SW 1271 (cell line): ENCODE measurements at places on chromosomes 2 and 18.

GRCh38 chr2:145741181-145741580 lies 1221.3 kb upstream of the ZEB2 start:
- DNase-seq = no peak

DNA sequence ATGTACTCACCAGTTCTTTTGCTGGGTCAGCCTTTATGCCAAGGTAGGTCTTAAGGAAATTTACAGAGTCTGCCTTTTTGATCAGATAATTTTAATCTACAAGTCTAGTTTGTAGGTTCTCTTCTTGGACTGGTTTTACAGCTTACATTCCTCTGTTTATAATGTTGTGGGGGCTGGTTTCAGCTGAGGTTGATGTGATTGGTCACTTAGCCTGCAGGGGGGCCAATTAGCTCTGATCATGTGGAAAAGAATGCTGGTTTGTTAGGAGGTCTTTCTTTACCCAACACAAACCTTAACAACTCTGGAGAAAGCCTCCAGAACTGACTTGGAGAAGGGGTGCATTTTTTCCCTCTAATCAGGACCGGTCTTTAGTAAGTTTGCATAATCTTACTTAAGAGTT lies at the start of gene KCNJ13:
KCNJ13 (minus strand) TSS at position 131 of the 400 bp plus-strand sequence. CDS start 5,203 bp downstream, outside the sequence.
- DNase-seq = no peak

DNA sequence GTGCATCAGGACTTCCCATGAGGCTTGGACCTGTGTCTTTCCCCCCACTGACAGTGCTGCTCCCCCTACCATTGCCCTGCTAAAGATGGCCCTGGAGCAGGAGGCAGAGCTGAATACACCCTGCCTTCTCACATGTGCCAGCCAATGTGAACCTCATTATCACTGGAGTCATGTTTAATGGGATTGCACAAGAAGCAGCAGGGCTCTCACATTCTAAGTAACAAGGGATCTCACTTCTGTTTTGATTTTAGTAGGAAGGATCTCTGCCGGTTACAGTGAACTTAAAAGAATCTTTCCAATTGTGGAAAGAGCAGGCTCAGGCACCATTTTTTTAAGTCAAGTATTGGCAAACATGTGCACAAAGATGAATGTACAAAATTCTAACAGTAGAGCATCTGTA lies 322.1 kb upstream of the MEX3C start:
- no peak for DNase-seq

GRCh38 chr2:145066151-145066661 lies 546.3 kb upstream of the ZEB2 start:
- DNase-seq = no peak

- no peak for DNase-seq
Observed at GRCh38 chr2:109174626-109175349, 45.8 kb downstream of the SH3RF3 start.

DNA sequence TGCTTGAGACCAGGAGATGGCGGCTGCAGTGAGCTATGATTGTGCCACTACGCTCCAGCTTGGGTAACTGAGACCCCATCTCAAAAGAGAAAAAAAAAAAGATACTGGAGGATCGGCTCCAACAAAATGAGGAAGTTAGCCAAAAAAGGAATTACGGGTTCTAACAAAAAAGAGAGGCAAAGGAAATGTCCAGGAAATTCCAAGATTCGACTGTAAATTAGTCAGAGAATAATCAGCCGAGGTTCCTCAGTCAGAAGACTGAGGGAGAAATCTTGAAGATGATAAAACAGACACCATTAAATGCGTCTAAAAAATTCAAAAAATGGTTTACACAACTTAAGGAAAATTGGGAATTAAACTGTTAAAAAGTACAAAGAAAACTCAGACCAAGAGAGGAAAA lies 89.5 kb downstream of the AAK1 start:
- no peak for DNase-seq

- no peak for DNase-seq
Observed at GRCh38 chr2:63432373-63432772, 155.9 kb downstream of the WDPCP start.

DNA sequence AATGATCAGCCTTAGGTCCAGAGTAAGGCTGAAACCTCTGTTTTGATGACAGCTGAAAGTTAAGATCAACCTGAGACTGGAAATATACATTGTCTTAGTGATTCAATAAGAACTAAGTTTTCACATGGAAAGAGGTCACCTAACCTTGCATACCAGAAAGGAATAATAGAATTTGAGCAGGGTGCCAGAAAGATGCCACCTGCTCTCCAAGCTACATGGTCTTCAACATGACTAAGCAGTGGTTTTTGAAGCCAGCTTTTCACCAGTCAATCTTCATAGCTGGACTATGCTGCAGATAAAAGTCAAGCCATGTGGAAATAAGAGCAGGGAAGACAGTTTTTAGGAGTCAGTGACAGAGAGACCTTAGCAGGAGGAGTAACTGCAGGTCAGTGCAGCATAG lies 589.4 kb upstream of the SYT4 start:
- no peak for DNase-seq

GRCh38 chr2:130957915-130958314 lies 121.2 kb downstream of the ARHGEF4 start:
- no peak for DNase-seq

GRCh38 chr2:165635532-165635931 lies 158.5 kb downstream of the GALNT3 start:
- DNase-seq = no peak

- no peak for DNase-seq
Observed at GRCh38 chr2:186883666-186884065, 34.7 kb upstream of the ZSWIM2 start.

- no peak for DNase-seq
Observed at GRCh38 chr2:216878072-216878471, 18.2 kb upstream of the TNP1 start.

DNA sequence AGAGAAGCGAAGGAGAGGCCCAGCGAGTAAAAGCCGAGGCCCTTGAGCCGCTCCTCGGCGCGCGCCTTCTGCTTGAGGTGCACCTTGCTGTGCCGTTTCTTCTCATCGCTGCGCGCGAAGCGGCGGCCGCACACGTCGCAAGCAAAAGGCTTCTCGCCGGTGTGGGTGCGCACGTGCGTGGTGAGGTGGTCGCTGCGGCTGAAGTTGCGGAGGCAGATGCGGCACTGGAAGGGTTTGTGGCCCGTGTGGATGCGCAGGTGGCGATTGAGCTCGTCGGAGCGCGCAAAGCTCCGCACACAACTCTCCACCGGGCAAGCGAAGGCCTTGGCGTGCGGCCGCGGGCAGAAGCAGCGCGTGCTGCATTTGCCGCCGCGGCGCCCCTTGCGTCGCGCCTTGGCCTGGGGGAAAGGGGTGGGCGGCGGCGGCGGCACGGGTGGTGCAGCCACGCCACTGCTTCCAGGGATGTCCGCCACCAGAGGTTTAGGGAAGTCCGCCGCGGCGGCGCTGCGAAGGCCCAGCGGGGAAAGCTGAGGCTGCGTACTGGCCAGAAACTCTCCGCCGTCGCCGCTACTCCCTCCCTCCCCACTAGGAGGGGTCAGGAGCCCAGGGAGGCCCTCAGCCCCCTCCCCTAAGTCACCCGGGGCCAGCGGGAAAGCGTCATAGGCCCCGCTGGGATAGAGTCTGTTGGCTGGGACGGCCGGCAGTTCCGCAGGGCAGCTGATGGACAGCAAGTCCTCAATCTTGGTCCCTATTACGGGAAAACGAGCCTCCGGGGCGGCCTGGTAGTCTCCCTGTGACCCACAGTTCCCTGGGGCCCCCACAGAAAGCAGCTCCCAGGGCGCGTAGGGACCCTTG lies 1.7 kb downstream of the EGR4 start:
- no peak for DNase-seq

DNA sequence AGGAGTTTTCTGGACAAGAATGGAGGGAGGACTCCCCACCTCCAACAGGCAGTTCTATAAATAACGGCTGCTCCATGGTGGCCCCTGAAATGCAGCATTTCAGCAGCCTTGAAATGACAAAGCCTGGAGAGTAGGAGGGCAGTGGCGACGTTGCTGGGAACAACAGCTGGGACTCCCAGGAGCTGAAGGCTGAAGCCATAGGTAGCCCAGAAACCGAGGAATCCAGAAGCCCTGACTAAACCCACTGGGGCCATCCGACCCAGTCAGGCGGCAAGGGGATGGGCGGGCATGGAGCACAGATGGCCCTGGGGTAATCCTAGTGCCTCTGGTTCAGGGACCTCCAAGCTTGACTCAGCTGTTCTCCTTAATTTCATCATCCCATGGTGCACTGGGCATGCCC lies 9.0 kb downstream of the PRKAG3 start:
- no peak for DNase-seq

DNA sequence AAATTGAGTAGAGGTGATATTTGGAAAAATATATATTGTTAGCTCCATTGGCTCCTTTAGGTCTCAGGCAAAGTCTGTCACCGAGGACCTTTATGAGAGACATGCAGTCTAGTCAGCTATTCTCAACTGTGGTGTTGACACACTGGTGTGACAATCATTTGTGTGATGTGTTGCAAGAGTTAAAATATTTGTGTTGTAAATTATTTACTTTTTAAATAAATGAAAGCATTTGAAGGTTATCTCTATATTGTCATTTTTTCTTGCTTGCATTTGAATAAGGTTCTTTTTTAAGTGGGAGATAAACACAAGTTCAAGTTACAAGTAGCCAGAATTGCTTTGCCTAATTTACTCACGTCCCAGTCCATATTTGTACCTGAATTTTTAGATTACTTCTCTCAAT lies 4.3 kb downstream of the REL start:
- DNase-seq = no peak

DNA sequence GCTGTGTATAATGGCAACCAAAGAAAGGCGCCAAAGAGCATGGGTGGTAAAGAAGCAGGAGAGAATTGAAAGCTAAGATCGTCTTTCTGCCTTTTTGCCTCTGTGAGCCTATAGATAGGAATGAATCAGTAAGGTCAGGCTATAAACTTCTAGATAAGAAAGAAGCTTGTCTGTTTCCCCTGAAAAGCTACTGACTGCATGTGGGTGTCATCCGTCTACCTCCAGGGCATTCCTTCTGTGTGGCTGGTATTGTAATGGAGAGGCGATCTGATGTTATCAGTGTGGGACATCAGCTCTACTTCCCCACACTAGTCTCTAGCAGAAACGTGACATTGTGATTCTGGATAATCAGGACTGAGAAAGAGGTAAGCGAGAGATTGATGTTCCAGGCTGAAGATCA lies 63.4 kb upstream of the PLA2R1 start:
- DNase-seq = no peak

- no peak for DNase-seq
Observed at GRCh38 chr2:122595065-122595464, 839.6 kb downstream of the TSN start.

GRCh38 chr2:30663321-30663720 lies 143.9 kb downstream of the CAPN13 start:
- DNase-seq = no peak

- no peak for DNase-seq
Observed at GRCh38 chr2:150165442-150165841, 322.0 kb downstream of the RND3 start.

DNA sequence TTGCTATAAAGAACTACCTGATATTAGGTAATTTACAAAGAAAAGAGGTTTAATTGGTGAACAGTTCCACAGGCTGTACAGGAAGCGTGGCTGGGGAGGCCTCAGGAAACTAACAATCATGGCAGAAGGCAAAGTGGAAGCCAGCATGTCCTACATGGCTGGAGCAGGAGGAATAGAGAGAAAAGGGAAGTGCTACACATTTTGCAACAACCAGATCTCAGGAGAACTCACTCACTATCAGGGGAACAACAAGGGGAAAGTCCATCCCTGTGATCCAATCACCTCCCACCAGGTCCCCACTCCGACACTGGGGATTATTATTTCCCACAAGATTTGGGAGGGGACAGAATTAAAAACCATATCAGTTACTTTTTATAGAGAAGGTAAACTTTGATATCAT lies 273.5 kb upstream of the MMADHC start:
- no peak for DNase-seq

GRCh38 chr18:48542513-48543181 lies 3.8 kb downstream of the CTIF start:
- DNase-seq = no peak

- DNase-seq = no peak
Observed at GRCh38 chr2:217623281-217623912, 379.4 kb downstream of the TNS1 start.

GRCh38 chr18:61992285-61992684 lies 99.5 kb upstream of the RNF152 start:
- peak; percentile 83 for DNase-seq

GRCh38 chr2:216110620-216111019 lies 1.5 kb downstream of the XRCC5 start:
- no peak for DNase-seq

DNA sequence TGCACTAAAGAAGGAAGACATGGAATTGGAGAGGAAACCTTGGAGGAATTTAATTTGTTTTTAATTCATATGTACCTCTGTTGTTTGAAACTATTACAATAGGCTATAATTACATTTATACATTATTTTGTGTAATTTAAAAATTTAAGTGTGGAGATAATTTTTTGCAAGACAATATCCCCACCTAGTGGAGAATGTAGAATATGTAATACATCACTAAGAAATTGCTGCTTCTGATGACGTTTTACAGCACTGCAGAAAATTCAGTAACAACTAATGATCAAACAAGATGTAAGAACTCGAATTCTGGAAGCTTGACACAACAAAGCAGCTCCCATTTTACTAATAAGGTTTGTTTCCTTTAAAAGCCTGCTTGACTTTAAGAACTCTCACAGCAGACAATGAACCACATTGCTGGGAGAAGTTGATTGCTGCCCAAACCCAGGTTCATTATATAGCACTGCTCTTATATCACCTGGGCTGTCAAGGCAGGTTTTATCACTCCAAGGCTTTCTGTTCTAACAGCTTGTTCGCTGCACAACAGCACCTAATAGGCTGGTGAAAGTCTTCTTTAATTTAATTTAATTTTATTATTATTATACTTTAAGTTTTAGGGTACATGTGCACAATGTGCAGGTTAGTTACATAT lies 53.4 kb downstream of the THADA start:
- DNase-seq = no peak

GRCh38 chr2:168751104-168751740 lies 51.2 kb upstream of the NOSTRIN start:
- DNase-seq = no peak
